ENCODE measurements at places on chromosomes 3 and 15.

DNA sequence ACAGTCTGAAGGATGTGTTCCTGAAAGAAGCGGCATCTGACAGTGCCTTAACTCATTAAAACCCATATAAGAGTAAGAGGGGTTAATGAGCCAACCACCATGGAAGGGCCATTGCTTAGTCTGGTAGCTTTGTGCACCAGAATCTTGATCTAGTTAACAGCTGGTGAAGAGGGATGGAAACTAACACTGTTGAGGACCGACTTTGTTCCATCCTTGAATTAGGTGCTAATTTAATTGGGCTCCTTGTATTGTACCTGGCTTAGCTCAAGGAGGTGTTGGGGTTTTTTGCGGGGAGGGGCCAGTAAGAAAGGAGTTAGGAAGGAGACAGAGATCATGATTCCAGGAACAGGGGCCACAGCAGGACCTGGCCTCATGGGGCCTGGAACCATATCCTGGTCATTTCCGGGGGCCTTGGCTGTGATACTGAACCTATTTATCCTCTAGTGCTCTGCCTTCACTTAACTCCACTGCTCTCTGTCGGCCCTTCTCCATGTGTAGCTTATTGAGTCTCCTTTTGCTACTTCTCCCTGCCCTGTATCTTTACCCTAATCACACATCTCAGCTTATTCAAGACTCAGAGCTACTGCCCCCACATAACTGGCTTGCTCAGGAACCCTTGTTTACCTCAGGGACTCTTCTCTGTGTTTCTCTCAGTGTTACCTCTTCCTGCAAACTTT is 93.0 kb downstream of the RPL22L1 start:
- DNase-seq, result no peak

GRCh38 chr15:79641841-79642240 is 209.7 kb downstream of the MINAR1 start:
- DNase-seq, result no peak

- DNase-seq, result no peak
These were observed 1.6 kb downstream of the GMPPB start for GRCh38 chr3:49721896-49722781.

DNA sequence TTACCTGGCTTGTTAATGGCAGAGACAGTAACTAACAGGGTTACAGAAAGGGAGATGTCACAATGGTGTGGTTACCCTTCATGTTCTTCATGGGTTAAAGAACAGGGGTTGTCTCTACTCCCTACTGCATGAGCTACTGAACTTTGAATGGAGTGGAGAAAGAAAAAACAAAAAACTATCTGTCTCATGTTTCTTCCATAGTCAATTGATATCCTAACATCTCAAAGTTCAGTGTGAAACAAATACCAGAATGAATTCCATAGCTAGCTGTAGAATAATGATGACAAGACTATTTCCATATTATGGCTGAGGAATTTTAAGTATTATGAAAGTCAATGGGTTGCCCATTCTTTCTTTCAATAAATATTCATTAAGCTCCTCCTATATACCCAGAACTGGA is 161.3 kb upstream of the LPP start:
- no peak for DNase-seq

DNA sequence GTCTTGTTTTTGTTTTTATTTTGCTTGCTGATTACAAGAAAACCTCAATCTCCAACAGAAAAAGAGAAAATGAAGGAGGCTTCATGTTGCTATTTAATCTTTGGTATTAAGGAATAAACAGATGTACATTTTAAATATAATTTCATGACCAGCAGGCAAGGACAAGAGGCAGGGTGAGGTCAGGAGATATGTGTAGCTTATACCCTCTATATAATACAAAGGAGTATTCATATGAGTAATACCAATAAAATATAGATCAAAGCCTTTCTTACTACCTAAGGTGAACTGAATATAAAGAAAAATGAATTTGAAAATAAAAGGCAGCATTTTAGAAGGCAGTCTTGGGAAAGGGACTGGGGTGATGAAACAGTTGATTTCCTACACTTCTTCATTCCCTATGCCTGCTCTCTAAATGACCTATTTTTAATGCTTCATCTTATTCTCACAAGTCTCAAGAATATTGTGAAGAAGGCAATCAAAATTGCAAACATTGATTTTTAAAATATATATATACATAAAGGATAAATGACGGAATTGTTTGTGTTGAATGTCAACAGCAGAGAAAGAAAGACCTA is 8.6 kb upstream of the CBLB start:
- DNase-seq, result no peak

DNA sequence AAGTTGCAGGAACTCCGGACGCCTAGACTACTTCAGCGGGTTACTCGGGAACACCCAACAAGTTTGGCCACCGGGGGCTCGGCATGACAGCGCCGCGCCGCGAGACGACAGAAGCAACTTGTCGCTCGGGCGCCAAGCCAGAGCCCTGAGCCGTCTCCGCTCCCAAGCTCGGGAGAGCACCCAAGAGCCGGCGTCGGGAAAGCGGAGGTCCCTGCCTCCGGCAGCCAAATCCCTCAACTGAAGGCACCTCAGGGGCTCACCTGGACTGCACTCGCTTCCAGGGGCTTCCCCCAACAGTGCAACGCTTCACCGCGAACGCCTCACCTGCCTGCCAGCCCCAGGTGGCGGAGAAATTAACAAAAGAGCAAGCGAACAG is 640 bp downstream of the MB21D2 start:
- DNase-seq, result no peak

- no peak for DNase-seq
These were observed 156.2 kb downstream of the ADAMTSL3 start for GRCh38 chr15:83810110-83810509.

DNA sequence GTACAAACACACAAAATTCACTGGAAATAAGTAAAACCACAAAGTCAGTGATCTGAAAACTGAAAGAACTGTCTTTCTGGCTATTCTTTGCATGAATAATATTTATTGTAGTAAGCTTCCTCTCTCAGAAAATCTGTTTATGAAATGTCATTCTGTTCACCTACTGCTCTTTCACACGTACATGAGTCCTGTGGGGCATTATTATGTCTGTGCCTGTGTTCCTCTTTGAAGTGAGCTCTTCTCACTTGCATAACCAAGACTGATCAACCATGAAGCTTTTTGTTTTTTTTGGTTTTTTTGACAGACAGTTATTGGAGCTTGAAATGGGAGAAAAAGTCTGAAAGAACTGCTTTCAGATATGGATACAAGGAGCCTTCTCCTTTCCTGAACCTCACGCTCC is 195.8 kb downstream of the PLCH1 start:
- no peak for DNase-seq

- DNase-seq, result no peak
These were observed 6.4 kb upstream of the FMN1 start for GRCh38 chr15:33200903-33201302.

DNA sequence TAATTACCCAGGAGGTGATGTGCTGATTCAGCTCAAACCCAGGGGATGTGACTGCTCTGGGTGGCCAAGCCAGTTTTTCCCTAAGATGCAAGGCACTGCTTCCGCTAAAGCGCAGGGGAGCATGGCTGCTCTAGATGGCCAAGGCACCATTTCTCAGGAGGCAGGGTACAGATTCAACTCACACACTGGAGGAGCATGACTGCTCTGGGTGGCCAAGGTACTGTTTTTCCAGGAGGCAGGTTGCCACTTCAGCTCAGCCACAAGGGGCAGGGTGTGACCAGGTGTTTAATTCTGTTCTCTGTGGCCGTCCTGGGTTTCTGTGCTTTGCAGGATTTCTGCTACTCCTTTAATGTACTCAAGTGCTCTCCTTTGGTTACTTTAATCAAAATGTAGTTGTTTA is 659.3 kb upstream of the ARRDC4 start:
- DNase-seq, result no peak

GRCh38 chr15:80789296-80789695 is 10.1 kb downstream of the CEMIP start:
- DNase-seq, result no peak

DNA sequence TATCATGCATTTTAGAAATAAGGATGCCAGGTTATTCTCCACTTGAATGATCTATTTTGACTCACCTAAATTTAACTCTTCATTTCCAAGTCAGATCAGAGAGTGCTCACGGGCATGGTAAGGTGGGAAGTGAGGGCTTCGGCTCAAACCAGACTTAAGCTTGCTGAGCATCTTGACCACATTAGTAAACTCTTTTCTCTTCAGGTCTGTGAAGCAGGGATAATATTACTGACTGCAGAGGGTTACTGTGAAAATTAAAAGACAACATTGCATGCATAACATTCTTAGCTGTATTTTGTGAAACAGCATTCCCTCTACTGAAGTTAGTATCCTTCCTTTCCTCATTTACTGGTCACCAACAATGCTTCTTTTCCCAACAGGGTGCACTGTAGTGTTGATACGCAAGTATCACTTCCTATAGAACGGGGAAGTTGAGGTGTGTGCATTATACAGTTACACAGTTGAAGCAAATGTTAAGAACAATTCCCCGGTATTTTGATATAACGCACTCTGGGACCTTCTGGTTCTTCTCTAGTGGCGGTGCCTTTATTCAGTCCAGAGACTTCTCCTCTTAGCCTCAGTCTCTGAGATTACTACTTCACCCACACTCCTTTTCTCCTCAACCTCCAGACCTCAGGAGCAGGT is 74.1 kb upstream of the MNS1 start:
- no peak for DNase-seq

DNA sequence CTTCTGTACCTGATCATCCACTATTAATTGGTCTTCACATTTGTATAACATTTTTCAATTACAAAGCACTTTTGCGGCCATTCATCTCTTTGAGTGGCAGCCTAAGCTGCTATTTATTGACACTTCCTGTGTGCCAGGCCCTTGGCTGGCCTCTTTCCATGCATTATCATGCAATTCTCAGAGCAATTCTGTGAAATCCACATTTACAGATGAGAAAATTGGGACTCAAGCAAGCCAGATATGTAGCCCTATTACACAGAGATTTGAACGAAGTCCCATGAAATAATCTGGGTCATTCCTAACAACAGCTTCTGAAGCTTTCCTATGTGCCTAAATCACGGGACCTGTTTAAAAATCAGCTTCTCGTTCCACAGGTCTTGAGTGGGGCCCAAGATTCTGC is 17.4 kb downstream of the SLC6A1 start:
- no peak for DNase-seq

- DNase-seq, result no peak
These were observed 144.3 kb downstream of the EEFSEC start for GRCh38 chr3:128297401-128298138.

DNA sequence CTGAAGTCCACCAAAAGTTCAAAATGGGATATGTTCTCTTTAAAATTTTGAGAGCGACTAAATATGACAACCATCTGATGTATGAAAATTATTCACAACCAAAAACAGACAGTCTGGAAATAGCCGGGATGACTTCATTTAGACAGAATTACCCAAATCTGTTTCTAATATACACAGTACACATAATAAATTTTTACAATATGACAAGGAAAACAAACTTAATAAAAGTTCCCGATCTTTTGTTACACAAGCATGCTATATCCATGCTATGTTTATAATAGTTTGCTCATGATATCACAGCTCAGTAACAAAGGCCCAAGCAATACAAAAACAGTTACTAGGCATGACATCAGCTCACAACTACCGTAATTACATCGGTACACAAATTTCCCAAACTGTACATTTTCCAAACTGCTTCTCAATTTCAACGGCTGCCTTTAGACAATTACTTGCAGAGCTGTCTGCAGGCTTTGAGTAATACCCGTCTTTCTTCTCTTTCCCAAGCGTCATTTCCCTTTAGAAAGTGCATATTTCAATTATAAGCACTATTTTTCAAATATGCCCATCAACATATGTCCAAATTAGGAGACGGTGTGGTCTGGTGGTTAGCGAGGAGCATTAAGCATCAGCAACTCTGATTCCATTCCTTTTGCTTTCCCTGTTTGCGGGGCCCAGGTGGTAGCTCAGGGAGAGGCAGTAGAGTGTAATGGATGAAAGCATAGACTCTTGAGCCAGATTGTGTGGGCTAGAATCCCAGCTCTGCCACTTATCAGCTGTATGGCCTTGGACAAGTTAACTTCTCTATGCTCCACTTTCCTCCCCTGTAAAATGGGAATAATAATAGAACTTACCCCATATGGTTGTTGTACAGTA is 481.2 kb downstream of the FOXP1 start:
- no peak for DNase-seq

- DNase-seq, result no peak
These were observed 1.4 kb upstream of the MAGEL2 start for GRCh38 chr15:23648920-23649515.

DNA sequence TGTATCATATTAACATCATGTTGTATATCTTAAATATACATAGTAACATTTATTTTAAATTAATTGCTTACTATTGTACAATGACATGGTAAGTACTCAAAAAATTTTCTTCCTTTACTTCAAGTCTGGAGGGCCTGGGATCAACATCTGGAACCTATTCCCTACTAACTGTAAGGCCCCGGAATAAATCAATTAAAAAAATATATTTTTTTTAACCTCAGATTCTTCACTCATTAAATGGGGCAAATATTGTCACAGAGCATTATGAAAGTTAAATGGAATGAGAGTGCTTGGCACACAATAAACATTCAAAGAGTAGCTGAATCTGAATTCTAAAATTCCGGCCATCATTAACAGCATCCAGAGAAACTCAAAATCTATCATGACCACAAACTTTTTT is 16.5 kb downstream of the GSK3B start:
- DNase-seq, result no peak

GRCh38 chr3:10463533-10464434 is 41.6 kb downstream of the ATP2B2 start:
- no peak for DNase-seq

GRCh38 chr3:37324131-37324530 is 149.7 kb upstream of the LRRFIP2 start:
- no peak for DNase-seq

GRCh38 chr15:63458794-63459395 is 45.5 kb upstream of the USP3 start:
- DNase-seq, result no peak

- DNase-seq, result no peak
These were observed 617.0 kb upstream of the CBLB start for GRCh38 chr3:106485802-106486201.

DNA sequence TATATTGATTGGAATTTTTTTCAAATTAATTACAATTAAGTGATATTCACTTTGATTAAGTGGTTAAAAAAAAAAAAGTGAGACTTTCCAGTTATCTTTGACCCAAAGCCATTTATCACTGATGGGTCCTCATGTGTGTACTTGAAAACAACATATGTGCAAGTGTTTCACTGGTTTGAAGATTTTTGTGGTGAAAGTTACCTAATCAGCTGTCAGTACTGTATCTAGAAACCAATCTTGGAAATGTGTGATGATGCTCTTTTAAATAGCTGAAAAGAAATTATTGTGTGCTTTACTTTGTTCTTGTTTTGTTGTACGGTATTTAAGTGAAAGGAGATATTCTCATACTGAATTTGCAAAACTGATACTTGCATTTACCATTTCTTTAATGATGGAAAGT is 11.6 kb upstream of the XCR1 start:
- DNase-seq, result no peak

DNA sequence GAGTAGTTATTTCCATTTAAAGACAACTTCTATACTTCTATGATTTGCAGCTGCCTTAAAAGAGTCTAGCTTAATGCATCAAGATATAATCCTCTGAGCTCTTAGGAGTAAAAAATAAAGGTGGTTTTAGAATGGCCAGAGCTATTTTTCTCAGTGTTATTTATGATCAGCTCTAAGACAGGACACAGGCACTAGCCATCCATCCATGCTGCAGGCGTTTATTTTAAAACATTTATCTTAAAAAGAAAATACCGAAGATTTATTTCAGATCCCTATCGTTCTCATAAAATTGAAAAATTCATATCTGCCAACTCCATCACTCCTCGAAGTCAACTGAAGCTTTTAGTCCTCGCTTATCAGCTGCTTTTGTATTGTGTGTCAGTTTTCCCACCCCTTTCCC is 243.5 kb downstream of the CLSTN2 start:
- no peak for DNase-seq
